ENCODE measurements at places on chromosomes 16 and 17.

GRCh38 chr17:32927724-32928585 is at the start of gene TMEM98:
Gene TMEM98, plus strand, starts transcription at chr17:32928153. Its CDS starts 3,376 bp downstream, at chr17:32931529.
- peak; percentile 37 for DNase-seq

- no peak for DNase-seq
Observed at GRCh38 chr17:52181782-52182181, 23.3 kb upstream of the CA10 start.

- no peak for DNase-seq
Observed at GRCh38 chr16:71630808-71631207, 4.8 kb downstream of the MARVELD3 start.

GRCh38 chr16:78292844-78293380 is 193.5 kb downstream of the WWOX start:
- no peak for DNase-seq

- no peak for DNase-seq
Observed at GRCh38 chr16:11057711-11058345, 113.5 kb downstream of the CLEC16A start.

DNA sequence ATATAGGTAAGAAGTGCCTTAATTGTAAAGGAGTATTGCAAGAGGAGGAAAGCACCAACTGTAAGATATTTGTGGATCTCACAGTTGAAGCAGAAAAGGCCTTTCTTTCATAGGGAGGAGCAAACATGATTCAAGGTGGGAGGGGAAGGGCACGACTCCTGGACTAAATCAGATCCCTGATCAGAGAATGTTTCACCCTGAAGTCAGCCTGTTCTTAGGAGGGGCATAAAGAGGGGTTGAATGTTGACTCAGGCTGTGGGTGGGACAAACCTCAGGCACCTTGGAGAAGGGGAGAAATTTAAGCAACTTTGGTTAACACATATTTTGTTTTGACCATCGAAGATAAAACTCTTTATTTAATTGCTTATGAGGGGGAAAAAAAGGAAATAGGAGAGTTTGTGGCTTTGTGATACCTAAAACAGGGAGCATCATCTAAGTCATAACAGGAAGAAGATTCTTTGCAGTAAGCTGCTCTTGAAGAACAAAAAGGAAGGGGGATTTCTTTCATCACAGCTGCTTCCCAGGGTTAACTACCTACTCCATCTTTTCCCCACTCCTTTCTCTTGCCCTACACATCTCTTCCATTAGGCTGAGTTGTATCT is 158.6 kb upstream of the ZNF267 start:
- DNase-seq = no peak

DNA sequence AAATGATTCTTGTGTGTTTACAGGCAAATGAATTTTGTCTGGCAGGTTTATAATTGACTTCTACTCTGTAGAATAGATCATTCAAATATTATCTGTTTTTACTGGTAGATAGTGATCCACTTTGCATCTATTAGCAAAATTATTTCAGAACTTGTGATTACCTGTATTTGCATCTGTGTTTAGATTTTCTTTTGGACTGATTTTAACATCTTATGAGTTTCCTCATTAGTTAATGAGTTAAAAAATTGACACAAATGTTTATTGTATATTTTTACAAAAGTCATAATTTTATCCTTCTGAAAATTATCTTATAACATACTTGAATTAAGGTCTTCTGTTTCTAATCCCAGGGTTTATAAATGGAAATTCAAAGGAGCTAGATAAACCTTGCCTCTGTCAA is 132.0 kb upstream of the KCNJ16 start:
- no peak for DNase-seq

- DNase-seq = no peak
Observed at GRCh38 chr17:81460856-81461460, 51.6 kb downstream of the ACTG1 start.

DNA sequence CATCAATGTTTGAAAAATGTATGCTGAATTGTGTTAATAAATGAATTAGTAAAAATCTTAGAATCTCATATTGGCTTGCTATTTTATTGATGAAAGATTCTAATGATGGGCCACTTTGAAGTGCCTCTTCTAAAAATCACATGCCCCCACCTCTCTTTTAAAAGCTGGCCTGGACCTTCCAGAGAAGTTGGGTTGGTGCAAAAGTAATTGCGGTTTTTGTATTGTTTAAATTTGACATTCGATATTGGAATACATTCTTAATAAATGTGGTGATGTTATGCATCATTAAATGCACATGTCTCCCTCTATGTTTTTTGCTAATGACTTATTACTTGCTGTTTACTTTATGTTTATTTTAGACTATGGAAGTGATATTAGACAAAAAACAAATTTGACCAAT is 314.6 kb upstream of the C16orf82 start:
- DNase-seq = no peak

GRCh38 chr16:30524575-30525568 is 1.5 kb downstream of the ZNF768 start:
- no peak for DNase-seq

DNA sequence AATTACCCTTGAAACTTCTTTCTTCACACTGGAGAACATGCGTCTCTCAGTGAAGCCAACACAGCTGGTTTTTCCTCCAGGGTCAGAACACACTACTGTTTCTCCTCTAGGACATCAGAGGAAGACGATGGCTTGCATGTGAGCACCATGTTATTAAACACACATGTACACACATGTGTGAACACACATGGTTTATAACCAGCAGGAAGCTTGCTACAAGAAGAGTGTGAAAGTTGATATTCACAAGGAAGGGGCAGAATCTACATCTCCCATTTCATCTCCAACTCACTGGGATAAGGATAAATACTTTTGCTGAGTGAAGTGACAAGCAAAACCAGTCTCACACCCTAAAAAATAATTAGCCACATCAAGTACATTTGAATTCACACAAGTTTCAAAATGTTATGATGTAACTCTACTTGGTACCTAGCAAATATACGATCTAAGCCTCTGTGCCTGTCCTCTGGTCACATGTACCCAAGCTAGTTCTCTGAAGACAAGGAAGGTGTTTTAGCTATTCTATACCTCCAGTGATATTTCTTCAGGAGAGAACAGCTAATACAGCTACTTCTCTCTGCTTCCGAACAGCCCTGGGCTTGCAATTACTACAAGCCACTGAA is 127.7 kb downstream of the PARN start:
- DNase-seq = no peak

- DNase-seq = no peak
Observed at GRCh38 chr16:89189358-89190025, 10.8 kb downstream of the SLC22A31 start.

GRCh38 chr16:4583906-4584305 is 27.8 kb downstream of the C16orf96 start:
- no peak for DNase-seq

GRCh38 chr16:57639172-57639887 is 10.9 kb downstream of the ADGRG1 start:
- no peak for DNase-seq

All from fibroblast of the aortic adventitia (primary cell).